ENCODE measurements at places on chromosomes 12 and 14. TPM values are rescaled to one million over a fixed set of nuclear protein-coding genes. Genes with fewer than 3 reads are reported as not detected.

ARHGEF40 gene
- 63.9 TPM for total RNA-seq

LETMD1 gene
- total RNA-seq, result 39.9 TPM

CLEC4E gene
- 0.07 TPM for total RNA-seq

KRT7 gene
- total RNA-seq, result 0.80 TPM

PEBP1 gene
- 338 TPM for total RNA-seq

PTHLH gene
- 0.28 TPM for total RNA-seq

CCDC197 gene
- not detected for total RNA-seq

NAA30 gene
- total RNA-seq, result 17.7 TPM

ZFYVE21 gene
- 60.9 TPM for total RNA-seq

KLRC4 gene
- not detected for total RNA-seq

RNFT2 gene
- 15.4 TPM for total RNA-seq

VRTN gene
- total RNA-seq, result 140 TPM

NGB gene
- total RNA-seq, result not detected

GPRC5D gene
- total RNA-seq, result not detected

KRT6A gene
- not detected for total RNA-seq

SLC38A4 gene
- total RNA-seq, result 1.3 TPM

RHEBL1 gene
- total RNA-seq, result 7.1 TPM

All from H7 (cell line).